Aorta (tissue), 5 donors: ENCODE measurements at places on chromosomes 3 and 15. TPM values are rescaled to one million over a fixed set of nuclear protein-coding genes. Genes with fewer than 3 reads are reported as not detected.

- peak; percentile 76 for DNase-seq
Observed at GRCh38 chr3:151460774-151461450, at the start of gene IGSF10. TSS of gene IGSF10 (minus strand) at chr3:151461061. CDS start at chr3:151458709, 2,352 bp downstream.

- no peak for DNase-seq
Observed at GRCh38 chr3:191915712-191916111, 454.7 kb downstream of the PYDC2 start.

GRCh38 chr15:81286621-81287121, 37.3 kb downstream of the STARD5 start:
- no peak for DNase-seq

GRCh38 chr3:37984596-37984995, 6.0 kb upstream of the VILL start:
- peak; percentile 37 for DNase-seq

- no peak for DNase-seq
Observed at GRCh38 chr3:111857474-111857873, 1.6 kb upstream of the PHLDB2 start.

Gene GRIP2
- 8.6 TPM for total RNA-seq

- DNase-seq, result no peak
Observed at GRCh38 chr3:53804697-53805462, 41.3 kb downstream of the CHDH start.

- DNase-seq, result peak; percentile 71
Observed at GRCh38 chr3:65402597-65402996, 636.1 kb downstream of the MAGI1 start.

- no peak for DNase-seq
Observed at GRCh38 chr3:160451602-160452001, 2.0 kb upstream of the TRIM59 start.

Gene ZBTB38
- total RNA-seq, result 132 TPM
